Astrocyte of the spinal cord (primary cell): ENCODE measurements at places on chromosomes 4 and X.
A peak's percentile ranks its signal among the peaks of the same experiment; 100 is the strongest.

DNA sequence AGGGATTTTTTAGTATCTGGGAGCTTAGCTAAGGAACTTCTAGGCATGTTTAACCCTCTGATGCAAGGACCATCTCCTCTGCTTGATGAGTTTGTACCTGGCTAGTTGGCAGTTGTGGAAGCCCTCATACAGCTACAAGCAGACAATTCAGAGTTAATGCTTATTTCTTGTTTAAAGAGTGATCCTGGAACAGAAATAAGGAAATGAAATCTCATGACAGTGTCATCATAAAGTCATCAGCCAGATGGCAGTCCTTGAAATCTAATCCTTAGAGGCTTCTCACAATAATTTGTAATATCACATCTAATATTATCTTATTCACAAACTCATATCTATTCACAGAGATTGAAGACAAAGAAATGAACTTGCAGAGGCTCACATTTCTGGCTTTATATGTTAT lies 581.6 kb upstream of the FTHL17 start:
- no peak for DNase-seq

- DNase-seq, result no peak
Measured at GRCh38 chr4:165522050-165522449, 143.2 kb downstream of the CPE start.

DNA sequence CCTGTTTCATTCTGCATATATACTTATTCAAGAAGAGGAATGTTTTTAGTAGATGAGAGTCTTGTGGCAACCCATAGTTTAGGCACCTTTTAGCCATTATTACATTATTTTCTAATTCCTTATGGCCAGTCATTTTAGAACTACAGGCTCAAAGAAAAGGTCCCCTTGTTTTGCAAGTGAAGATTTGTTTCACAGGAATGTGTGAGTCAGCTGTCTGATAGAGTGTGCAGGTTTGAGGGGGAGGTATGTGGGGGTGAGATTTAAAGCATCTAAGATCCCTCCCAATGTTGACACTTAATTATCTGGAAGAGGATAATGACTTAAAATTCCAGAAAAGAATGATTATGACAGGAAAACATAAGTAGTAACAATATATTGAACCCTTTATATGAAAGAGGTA lies 495.6 kb downstream of the KCNIP4 start:
- no peak for DNase-seq

- no peak for DNase-seq
Measured at GRCh38 chr4:185298728-185299430, 89.5 kb downstream of the SNX25 start.

- no peak for DNase-seq
Measured at GRCh38 chr4:174686826-174687225, 142.2 kb downstream of the GLRA3 start.

DNA sequence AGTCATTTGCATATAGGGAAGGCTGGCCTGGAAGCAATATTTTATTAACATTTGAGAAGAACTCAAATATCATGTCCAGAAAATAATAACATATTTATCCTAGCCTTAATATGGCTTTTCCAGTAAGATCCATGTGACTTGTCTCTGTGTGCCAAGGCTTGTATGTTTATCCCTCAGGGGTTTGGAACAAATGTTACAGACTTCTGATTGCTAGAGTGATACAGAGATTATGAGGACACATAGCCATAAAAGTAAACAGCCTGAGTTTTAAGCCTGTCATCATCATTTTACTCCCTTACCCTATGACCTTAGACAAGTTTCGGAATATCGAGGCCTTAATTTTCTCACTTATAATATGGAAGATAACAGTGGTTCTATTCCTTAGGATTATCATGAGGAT lies 338.1 kb downstream of the GPAT3 start:
- DNase-seq, result no peak

DNA sequence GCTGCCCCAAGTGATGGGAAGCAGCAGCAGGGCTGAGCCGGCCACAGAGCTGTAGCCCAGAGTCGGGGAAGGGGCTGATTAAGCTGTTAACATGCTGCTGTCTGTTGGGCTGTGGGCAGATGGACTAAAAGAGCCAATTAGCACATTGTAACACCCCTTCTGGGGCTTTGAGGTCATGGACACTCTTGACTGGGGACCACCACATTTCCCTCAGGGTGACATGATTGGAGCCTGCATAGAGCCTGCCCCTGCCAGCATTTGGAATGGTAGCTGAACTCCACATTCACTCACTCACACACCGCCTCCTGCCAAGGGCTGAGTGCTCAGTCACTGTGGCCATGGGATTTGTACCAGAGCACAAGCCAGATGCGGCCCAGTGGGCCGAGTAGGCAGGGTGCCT lies 646.9 kb downstream of the FAT4 start:
- DNase-seq, result no peak

- no peak for DNase-seq
Measured at GRCh38 chr4:37788819-37789218, 37.7 kb upstream of the PGM2 start.

DNA sequence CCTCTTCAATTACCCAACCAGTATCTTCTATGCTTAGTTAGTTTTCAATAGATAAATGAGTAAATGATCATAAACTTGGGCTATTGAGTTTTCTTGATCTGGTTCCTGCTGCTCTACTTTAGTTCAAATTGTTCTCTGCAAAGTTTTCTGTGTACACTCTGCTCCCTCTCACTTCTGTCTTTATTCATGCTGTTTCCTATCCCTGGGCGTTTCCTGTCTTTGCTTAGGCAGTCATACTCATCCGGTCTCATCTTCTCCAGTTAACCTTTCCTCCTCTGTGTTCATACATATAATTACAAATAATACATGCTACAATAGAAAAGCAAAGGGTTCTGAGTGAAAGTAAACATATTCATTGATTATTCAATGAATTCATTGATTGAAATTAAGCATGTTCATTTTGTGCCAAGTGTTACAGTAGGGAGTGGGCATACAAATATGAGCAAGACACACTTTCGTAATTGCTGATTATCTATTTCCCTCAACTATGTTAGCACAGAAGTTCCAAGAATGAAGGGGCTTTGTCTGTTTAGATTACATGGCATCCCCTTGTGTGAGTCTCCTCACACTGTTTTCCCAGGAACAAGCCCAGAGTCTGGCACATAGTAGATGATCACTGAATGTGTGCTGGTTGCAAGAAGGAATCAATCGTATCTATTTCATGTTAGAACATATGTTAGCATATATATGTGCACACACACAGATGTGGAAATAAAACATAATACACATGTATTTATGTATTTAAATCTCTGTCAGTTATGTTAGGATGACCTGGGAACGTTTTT lies 1.1 kb downstream of the RAB39B start:
- no peak for DNase-seq

DNA sequence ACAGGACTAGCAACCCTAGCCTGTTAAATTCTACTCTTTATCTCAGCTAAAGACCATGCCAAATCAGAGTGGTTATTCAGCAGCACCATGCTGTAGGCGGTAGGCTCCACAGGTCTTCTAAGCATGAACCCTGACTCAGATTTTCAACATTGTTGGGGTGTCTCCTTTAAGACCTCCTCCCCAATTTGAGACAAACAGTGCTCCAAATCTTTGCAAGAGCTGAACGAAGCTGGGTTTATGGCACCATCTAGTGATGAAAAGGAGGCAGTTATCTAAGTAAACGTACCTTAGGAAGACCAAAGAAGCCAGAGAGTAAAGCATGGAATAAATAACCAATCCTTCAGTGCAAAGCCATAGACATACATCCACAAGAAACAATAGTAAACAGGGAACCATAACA lies 334.5 kb upstream of the SLC7A11 start:
- peak; percentile 51 for DNase-seq

- no peak for DNase-seq
Measured at GRCh38 chrX:115970718-115971117, 199.8 kb upstream of the AGTR2 start.
